ENCODE measurements at places on chromosomes 7 and 10. TPM values are rescaled to one million over a fixed set of nuclear protein-coding genes. Genes with fewer than 3 reads are reported as not detected.
A peak's percentile ranks its signal among the peaks of the same experiment; 100 is the strongest.

Gene ATP5MK
- 307 TPM for total RNA-seq

GRCh38 chr10:104892879-104893617, 252.0 kb downstream of the SORCS3 start:
- DNase-seq, result no peak

Gene SLC13A4
- not detected for total RNA-seq

DNA sequence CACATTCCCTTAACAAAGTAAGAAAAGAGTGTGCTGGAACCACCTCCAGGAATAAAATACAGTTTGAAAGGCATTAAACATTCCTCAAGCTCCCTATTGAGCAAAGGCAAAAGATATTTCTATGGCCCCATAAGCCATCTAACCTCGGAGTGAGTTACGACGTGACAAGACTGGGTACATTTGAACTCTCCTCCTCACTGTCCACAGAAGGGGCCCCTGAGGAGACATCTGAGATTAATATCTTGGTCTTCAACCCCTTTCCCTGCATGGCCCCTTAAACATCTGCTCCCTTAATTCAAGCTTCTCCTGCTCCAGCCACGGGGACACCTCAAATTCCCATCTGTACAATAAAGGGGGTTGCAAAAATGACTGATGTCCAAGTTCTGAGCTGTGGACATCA, 526 bp downstream of the GIMAP1 start:
- DNase-seq, result no peak

GRCh38 chr7:150446288-150446938, 4.0 kb upstream of the GIMAP8 start:
- DNase-seq, result no peak

DNA sequence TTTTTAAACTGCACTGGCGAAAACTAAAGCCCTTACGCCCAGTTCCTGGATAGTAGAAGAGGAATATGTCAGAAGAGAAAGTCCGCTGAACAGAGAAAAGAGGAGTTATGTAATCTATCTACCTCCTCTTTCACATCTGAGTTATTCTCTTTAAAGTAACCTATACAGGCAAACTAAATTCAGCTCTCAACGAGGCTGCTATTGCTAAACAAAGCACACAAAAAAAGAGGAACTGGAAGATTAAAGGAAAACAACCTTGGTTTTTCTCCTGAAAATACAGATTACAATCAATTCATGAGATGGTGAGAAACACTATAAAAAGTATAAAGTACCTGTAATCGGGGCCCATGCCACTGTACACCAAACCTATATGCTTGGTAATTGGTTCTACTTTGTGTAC, 5.8 kb downstream of the PSMA2 start:
- no peak for DNase-seq

DNA sequence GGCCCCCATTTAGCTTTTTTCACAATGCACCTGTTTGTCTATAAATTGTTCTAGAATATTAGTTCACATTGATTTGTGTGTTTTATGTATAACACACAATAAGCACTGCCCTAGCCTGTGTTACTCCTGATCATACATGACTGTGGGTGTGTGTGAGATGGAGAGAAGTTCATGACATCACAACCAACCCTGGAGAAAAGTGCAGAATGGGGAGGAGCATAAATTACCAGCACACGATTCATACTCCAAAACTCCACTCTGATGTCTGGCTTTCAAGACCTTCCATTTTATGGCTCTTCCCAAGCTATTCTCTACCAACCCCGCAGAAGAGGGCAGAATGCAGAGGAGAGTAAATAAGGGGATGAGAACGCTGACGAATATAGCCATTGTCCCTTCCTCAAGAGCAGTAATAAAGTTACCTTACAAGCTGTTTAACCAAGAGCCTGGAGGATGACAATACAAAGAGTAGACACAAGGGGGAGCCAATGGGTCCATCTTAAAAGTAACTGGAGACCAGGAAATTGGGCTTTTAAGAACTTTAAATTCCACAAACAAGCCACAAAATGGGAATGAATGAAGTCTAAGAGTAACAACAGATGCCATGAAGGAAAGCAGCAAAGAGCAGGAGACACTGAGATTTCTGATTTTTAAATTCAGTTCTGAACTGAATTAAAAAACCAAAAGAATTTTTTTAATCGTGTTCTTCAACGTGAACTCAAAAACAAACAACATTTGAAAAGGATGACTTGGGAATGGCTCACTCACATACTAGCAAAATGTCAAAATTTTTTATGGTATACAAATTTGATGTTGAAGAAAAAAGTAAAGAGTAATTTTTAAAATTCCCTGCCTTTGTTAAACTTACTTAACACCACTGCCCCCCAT, 159.6 kb downstream of the PARD3 start:
- peak; percentile 59 for DNase-seq

DNA sequence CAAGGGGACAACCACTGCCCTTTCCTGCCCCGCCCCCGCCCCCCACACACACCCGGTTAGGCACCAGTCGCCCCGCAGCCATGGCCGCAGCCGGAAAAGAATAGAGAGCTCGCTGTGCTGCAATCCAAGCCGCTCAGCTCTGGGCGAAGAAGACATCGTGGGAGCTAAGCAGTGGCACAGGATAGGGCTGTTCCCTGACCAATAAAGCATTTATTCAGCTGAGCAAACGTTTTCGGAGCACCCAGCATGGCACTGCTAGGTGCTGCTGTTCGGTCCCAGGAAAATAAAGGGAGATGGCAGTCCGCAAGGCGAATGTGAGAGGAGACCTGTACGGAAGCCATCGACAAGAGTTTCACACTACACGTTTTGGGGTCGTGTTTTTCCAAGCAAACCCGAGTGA, 18.3 kb downstream of the SKIDA1 start:
- DNase-seq, result no peak

DNA sequence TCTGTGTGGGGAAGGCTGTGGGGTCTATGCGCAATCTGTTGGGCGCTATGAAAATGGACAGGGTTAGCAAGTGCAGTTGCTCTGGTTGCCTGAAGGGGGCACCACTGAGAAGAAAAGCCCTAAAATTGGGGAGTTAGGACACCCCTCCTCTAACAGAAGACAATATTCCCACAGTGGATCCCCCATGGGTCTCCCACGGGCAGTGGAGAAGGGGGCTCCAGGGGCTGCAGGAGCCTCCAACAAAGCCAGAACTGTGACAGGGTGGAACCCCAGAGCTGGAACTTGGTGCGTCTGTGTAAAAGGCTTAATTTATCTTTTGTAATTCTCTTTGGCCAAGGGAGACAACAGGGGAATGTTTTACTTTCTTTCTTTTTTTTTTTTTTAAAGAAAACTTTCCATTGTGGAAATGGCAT, 12.5 kb upstream of the COL13A1 start:
- DNase-seq, result peak; percentile 9

- no peak for DNase-seq
Measured at GRCh38 chr7:95527776-95528250, 42.1 kb downstream of the ASB4 start.

Gene ADAM12
- total RNA-seq, result not detected

DNA sequence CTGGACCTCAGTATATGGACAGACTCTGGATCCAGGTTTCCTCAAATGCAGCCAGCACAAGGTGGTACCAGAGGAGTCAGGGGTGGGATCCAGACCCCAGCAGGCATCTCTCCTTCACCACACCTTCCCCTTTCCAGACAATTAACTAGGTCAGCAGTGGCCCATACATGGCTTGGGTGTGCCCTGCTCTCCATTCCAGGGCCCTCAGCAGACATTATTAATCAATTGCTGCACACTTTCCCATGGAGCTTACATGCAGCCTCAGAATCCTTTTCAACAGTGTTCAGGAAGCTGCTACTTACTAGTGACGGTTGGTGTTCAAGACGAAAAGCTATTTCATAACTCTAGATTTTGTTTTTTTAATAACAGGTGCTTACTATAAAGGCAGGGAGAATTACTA, 6.0 kb downstream of the COL13A1 start:
- DNase-seq, result no peak

DNA sequence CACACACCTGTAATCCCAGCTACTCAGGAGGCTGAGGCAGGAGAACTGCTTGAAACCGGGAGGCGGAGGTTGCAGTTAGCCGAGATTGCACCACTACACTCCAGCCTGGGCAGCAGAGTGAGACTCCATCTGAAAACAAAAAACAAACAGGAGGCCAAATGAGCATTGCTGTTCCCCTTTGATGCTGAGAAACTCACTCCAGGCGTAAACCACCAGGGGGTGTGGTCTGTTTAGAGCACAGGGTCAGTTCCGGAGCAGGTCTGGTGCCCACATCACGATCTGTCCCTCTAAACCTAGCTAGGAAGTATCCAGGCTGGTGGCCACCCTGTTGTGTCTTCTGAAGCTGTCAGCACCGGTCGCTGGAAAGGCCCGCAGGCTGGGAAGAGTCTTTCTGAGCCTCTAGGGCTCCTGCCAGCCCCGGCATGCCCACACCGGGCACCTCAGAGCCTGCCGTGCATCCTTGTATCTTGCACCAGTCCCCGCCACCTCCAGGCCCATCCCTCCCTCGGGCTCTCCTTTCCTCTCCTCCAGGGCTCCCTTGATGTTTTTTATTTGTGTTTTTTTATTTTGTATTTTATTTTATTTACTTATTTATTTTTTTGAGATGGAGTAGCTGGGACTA, 66.3 kb upstream of the SH2B2 start:
- no peak for DNase-seq

Gene XRCC2
- 49.6 TPM for total RNA-seq

Gene ITIH5
- not detected for total RNA-seq

GRCh38 chr7:137838706-137839315, 8.0 kb downstream of the DGKI start:
- DNase-seq, result no peak

All from OCI-LY7 (cell line).